CD4-positive, alpha-beta T cell treated with Interleukin-17A for 1 hour (primary cell): ENCODE measurements at places on chromosomes 2 and 18.

DNA sequence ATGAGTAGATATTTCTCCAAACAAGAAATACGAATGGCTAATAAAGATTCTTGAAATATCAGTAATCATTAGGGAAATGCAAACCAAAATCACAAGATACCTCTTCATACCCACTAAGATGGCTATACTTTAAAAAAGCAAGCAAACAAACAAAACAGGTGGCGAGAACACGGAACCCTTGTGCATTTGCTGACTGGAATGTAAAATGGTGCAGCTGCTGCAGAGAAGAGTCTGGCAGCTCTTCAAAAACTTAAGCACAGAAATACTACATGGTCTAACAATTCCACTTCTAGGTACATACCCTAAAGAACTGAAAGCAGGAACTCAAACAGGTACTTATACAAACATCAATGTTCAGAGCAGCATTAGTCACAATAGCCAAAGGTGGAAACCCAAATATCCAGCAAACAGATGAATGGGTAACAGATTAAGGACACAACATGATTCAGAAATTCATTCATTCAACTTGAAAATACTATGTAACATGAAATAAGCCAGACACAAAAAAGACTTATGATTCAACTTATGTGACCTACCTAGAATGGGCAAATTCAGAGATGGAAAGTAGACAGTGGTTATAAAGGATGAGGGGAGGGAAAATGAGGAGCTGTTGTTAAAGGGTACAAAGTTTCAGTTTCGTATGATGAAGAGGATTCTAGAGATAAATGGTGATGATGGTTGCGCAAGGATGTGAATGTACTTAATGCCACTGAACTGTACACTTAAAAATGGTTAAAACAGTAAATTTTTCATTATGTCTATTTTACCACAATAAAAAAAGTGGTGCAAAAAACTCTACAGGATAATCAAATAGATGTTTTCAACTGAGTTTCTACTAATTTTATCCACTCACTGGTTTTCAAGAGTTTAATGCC lies 26.9 kb upstream of the GPR75 start:
- DNase-seq = no peak

- DNase-seq = peak; percentile 25
These were observed 57.8 kb upstream of the RGPD5 start for GRCh38 chr2:109736177-109736827.

DNA sequence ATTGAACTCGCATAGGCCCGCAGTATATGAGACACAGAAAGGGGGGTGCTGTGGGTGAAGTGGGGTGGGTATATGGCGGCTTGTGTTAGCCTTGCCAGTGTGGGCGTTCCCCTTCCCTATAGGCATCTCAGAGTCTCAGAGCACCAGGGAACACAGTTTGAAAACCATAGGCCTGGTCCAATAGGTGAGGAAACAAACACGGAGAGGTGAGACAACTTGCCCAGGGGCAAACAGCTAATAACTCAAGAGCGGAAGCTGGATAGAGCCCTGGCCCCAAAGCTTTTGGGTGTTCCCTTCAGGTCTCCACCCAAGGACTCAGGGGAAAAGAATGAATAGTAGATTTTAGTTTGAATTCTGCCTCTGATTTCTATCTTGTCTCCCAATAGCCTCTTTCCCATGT lies 7.9 kb downstream of the LIPG start:
- no peak for DNase-seq

DNA sequence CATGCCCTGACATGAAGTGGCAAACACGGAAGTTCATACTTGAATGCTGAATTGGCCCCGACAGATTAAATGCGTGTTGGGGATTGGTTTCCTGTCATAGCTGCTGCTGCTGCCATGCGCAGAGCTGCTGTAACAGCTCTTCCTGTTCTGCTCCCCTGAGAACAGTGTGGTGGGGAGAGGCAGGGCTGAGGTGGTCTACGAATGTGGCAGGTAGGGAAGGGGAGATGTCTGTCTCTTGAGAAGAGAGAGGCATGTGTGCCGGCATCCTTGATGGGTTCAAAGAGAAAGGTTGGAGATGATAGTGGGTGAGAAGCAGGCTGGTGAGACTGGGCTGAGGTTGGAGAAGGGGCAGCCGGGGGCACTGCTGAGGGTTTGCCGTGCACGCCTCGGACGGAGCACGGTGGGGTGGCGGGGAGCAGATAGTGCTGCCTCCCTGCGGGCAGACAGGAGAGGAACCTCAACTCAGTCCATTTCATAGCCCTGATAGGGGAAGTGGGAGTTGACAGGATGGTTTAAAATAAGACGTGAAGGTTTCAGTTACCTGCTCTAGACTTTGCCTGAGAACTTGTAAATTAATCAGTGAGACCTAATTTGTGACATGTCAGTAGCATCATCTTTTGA lies 46.1 kb downstream of the TMEM185B start:
- DNase-seq = peak; percentile 86

DNA sequence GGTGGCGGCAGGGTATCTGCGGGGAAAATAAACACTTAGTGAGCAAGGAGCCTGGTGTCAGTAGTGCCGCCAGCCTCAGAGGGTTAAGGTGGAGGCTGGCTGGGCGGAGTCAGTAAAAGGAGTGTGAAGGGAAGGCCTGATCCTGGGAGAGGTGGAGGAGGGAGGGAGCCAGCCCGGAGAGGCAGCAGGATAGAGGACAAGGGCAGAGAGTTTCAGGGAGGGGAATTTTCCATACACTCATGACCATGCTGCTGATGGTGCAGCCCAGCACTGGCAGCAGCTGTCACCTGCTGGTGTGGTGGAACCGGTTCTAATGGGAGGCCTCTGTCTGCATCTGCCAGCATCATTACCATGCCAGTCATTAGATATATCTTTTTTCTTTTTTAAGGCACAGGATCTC lies 2.0 kb upstream of the TEX44 start:
- DNase-seq = no peak

DNA sequence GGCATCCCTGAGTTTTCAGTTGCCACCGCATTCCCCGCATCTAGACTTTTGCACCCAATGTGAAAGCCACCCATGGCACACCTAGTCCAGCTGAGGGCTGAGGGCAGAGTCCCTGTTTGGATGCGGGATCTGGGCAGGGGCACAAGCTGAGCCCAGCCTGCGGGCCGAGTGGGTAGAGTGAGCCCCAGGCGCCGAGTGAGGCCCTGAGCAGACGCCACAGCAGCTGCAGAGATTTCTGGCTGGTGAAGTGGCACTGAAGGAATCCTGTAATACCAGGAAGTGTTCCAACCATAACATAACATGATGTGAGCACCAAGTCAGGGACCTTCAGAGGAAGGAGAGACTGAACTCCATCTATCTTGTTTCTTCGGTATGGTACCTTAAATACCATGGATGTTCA lies 27.7 kb upstream of the FRZB start:
- DNase-seq = no peak

DNA sequence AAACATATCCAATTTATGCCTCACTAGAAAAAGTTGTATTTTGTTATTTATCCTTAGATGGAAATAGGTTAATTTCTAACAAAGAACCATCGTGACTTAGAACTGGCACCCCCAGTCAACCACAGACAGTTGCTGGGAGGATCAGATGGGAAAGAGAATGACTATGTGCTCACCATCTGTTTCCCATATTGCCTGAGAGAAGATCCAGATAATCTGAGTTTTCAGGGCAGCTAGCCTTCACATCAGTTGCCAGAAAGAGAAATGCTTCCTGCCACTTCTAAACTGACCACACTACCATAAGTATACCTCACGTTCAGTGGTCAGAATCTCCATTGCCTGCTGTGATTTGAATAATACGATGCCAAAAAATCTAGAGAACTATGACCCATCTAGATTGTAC lies 28.4 kb upstream of the NEB start:
- no peak for DNase-seq

DNA sequence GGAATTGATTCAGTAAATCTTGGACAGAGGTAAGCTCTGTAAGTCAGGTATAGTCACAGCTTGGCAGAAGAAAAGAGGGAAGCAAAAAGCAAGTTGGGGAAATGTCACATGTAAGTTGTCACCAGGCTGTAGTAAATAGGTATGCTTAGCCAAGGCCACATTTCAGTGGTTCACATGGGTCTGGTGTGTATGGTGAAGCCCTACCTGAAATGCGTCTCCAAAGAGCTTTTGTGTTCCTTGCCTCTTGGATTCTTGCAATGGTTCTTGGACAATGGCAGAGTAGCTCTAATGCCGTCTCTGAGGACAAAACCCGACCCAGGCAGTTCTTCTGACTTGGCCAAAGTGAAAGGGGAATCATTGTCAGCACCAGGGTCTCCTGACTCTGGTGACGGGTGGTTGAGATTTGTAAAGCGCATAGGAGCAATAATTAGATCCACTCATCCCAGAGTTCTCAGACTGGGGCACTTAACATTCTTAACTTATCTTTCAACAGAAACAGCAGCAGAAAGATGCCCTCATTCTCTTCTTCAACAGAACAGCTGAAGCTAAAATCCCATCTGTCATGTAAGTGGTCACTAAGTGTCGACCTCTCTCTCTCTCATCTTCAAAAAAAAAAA lies 34.4 kb upstream of the RPL37A start:
- DNase-seq = no peak

- no peak for DNase-seq
These were observed 32.4 kb upstream of the ATL2 start for GRCh38 chr2:38409156-38410102.

DNA sequence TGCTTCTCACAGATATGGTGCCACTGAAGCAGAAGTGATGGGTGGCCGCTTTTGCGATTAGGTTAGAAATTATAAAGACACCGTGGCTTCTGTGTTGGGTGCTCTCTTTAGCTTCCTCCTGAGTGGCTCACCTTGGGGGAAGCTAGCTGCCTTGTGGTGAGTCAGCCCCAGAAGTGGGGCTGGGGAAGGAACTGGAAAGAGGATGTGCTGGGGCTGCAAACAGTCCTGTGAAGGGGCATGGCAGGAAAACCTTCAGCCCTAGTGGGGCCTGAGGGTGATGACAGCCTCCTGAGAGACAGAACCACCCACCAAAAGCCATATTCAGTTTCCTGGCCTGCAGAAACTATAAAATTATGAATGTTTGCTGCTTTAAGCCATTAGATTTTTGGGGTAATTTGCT lies 8.9 kb upstream of the ASB18 start:
- DNase-seq = no peak

DNA sequence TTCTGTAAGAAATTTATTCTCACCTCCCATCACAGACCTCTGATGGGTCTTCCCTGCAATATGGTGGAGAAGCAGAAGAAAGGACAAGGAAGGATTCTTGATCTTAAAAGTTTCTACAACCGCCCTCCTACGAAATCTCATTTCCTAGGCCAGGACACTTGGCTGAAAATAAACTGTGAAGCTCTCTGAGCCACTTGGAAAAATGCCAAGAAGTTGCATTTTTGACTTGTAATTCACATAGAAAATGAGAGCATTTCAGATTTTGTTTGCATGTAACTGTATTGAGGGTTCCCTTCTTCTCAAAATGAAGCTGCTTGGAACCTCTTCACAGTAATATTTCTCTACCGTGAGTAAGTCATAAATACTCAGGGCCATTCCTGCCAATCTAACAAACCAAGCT lies 458.3 kb upstream of the SLC14A2 start:
- DNase-seq = no peak

- DNase-seq = no peak
These were observed 16.9 kb downstream of the STEAP3 start for GRCh38 chr2:119240311-119241204.

DNA sequence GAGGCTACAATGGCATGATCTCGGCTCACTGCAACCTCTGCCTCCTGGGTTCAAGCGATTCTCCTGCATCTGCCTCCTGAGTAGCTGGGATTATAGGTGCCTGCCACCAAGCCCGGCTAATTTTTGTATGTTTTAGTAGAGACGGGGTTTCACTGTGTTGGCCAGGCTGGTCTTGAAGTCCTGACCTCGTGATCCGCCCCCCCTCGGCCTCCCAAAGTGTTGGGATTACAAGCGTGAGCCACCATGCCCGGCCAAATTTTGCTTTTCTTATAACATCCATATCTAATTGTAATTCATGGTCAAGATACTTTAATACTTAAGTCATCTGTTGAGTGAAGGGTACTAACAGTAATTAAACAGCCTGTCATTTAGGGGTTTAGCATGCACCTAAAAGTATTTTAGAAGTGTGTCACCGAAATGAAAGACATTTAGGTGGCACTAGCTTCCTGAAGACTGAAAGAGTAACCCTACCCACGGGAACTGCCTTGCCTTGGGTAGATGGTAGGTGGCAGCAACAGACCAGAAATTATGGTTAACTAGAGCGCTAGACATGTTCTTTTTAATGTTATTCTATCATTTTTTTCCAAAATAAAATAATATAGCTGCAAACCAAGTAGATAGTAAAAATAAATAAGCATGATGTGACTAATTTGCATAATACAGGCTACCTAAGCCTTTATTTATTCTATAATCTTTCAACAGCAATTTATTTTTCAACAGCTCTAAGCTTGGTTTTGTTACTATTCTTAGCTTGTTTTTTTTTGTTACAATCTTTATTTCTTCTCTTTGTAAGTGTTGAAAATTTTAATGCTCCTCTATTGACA lies 8.6 kb upstream of the ACYP2 start:
- peak; percentile 70 for DNase-seq

DNA sequence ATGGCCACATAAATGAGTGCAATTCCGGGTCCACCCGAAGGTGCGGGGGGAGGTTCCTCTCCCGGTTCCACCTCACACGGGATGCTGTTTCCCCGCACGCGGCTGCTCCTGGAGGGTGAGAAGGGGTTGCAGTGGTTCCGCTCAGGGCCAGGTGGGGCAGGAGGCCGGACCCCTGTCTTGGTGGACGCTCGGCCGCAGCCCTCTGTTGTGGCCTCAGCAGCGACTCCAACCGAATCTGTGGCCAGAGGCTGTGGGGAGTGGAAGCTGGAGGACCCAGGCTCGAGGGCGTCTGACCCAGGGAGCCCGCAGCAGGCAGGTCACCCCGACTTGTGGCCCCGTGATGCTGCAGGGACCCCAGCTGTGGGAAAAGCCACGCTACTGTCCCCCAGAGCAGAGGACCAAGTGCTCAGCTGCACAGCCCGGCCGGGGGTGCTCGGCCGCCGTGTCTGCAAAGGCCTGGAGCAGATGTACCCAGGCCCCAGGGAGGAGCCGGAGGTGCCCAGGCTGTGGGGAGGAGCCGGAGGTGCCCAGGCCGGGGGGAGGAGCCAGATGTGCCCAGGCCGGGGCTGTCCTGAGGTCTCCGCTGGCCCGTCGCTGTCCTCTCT lies 83.9 kb downstream of the RTP5 start:
- DNase-seq = no peak

GRCh38 chr2:71792926-71793761 lies 339.8 kb downstream of the DYSF start:
- DNase-seq = no peak

- no peak for DNase-seq
These were observed 398.7 kb downstream of the DSEL start for GRCh38 chr18:67117804-67118203.
